ENCODE measurements at places on chromosomes 2 and 18.

DNA sequence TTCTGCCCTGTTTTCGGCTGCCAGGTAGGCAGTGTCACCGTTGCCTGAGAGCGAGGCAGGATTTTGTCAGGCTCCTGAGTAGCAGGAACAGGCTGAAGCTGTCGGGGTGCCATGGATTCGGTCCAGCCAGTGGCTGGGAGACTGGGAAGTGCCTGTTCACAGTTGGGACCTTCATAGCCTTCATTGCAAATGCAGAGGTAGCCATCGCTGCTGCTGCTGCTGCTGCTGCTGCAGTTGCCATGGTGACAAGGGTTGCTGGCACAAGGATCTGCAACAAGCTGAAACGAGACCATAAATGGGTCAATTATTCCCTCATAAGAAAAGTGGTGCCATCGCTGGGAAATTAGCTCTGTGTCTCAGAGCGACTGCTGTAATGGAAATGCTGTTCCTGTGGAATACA lies 122.7 kb downstream of the DNER start:
- no peak for DNase-seq

- DNase-seq = no peak
These were observed 848 bp downstream of the VRK2 start for GRCh38 chr2:58047373-58047935.

- no peak for DNase-seq
These were observed 9.3 kb downstream of the RDH14 start for GRCh38 chr2:18551169-18551568.

DNA sequence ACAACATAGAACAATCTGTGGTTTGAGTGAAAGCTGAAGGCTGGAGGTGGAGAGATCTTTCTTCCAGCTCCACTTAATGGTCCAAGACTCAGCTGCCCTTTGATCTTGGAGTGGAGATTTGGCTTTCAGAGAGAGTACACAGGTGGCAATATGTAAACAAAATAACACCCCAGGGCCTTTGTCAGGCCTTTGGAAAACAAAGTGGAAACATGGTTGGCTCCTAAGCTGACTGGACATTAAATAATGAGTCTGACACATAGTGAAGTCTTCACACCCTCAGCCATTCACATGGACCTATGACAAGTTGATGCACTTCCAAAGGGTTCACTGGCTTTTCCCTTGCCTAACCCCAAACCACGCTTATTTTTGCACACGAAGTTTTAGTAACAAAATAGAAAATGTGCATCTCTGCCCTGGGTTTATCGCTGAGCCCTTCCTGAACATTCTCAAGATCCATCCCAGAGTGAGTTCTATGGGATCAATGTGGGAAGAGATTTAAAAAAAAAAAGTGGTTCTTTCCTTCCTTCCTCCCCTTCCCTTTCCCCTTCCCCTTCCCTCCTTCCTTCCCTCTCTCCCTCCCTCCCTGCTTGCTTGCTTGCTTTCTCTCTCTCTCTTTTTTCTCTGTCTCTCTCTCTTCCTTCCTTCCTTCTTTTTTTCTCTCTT lies 201.3 kb upstream of the NT5C1B start:
- no peak for DNase-seq

DNA sequence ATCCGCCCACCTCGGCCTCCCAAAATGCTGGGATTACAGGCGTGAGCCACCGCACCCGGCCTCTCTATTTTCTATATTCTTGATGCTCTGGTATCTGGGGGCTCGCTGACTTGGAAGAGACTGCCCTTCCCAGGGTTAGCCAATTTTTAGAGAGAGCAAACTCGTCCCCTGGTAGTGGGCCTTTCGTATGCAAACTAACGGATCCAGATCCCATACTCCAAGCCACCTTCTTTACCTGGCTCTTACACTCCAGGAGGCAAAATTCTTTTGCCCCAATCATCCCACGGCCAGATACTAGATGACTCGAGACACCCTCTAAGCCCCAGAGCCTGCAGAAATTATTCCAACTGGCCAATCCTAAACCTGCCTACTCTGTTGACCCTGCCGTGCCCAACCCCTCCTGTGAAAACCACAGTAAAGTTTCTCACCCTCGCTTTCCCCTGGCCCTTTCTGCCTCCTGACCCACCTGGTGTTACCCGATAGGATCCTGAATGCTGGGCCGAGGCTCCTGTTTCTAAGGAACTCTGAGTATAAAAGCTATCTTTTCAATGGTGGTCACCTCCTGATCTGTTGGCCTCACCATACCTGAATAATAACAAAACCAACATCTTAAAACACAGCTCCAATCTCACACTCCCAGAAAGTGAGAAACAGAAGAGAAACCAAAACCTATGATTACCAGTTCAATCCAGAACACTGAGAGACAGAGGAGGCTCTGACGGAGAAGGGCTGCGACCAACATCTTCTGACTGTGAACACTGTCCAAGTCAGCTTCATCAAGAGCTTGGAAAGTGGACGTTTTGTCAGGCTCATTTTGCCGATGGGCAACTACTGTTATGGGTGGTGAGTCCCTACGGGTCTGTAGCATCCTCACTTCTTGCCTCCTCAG lies 57.6 kb upstream of the ZNF532 start:
- DNase-seq = no peak

DNA sequence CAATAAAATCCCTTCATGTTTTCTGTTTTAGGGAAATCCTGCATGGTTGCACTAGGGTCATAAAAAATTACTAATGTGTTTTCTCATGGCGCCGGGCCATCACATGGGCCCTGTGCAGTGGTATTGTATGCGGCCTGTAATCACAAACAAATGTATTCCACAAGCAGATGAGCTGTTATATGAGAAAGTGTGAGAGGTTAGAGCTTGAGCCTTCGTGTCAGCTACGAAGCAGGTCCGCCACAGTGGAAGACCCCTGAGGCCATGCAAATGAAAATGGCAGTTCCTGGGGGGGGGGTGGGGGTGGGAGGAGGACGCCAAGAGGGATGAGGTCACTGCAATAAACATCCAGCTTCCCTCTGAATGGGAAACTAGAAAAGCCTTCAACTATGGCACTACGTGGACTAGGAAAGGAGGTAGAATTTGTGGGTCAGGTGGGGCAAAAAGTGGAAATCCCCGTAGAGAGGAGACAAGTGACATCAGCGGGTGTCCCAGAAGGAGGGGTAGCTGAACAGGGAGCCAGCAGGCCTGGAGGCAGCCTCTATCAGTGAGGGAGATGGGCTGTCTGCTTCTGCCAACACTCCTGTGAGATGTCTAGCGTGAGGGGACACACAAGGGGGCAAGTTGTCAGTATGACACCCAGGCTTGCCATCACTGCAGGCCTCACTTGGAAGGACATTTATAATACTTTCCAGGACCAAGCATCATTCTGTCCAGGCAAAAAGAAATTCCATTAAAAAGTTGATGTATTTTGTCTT lies 130.3 kb upstream of the CTAGE1 start:
- DNase-seq = no peak

- no peak for DNase-seq
These were observed 43.9 kb upstream of the RFX8 start for GRCh38 chr2:101518578-101519492.

GRCh38 chr2:5521461-5521860 lies 170.7 kb upstream of the SOX11 start:
- no peak for DNase-seq

GRCh38 chr2:149058936-149059335 lies 20.4 kb downstream of the LYPD6B start:
- no peak for DNase-seq

- DNase-seq = no peak
These were observed 54.8 kb downstream of the FAM168B start for GRCh38 chr2:131038258-131039100.

DNA sequence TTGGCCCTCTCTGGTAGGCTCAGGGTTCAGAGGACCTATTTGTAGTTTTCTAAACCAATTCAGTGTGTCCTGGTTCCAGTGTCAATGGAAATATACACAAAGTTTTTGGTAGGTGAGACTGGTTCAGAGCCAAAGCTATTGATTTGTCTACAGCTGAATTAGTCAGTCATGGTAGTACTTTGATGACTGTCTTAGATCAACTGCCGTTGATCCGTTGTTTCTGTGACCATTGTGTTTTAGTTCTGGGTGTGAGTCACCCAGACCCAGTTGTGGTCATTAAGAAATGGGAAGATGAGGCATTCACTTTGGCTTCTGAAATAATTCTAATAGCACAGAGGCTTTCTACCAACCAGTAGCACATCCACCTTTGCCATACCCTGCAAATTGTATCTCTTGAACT lies 16.0 kb upstream of the RPE start:
- no peak for DNase-seq

GRCh38 chr2:68086166-68086565 lies 23.4 kb upstream of the C1D start:
- DNase-seq = no peak

GRCh38 chr2:96091711-96092572 lies 24.4 kb downstream of the ADRA2B start:
- DNase-seq = no peak

DNA sequence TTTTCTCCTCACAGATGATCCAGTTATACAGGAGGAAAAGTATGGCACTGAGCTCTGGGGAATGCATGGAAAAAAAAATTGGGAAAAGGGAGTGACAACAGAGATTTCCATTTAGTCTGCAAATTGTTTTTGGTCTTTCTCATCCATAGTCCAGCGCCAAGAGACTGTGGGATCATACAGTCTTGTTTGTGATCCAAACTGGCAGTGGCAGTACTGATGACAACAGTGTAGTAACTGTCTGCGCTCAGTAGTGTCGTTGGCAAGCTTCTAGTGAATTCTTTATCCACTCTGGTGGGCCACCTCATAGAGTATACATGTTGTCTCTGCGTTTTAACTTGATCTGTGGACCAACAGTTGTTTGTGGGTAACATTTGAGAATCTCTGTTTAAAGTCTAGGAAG lies 37.9 kb downstream of the GALNT1 start:
- no peak for DNase-seq

GRCh38 chr2:99858951-99859596 lies 283.3 kb downstream of the AFF3 start:
- DNase-seq = no peak

- no peak for DNase-seq
These were observed 216.9 kb downstream of the HAUS1 start for GRCh38 chr18:46320928-46321711.

GRCh38 chr2:30956995-30957394 lies 149.7 kb upstream of the CAPN13 start:
- DNase-seq = no peak

DNA sequence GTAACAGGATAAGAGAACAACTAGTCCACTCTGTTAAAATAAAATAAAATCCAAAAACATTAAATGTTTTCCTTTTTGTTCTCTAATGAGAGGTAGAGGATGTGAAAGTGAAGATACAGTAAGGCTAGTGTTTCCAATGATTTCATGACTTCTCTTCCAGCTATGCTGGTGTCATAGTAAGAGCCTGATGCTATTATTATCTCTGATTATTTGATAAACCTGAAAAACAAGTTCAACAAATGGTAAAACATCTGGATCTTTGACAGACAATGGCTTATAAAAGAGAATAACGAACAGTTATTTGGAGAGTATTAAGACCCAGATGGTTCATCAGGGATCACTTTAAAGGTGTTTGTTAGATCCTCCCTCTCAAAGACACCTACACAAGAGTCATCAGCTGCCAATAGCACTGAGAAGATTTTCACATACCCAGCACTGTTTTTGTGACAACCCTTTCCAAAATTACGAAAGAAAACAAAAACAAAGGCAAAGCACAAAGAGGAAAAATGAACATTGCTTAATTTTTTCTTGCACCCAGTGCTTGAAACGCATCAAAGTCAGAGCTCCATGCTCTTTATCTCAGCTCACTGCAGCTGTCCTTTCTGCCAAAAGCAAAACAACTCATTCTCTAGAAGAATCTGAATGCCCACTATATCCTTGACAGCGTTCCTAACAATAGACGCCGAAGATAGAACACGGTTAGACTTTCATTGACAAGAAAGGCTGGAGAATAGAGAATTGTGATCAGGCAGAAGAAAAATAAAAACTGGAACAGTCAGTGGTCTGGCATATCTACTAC lies 168.6 kb downstream of the SLC8A1 start:
- no peak for DNase-seq

DNA sequence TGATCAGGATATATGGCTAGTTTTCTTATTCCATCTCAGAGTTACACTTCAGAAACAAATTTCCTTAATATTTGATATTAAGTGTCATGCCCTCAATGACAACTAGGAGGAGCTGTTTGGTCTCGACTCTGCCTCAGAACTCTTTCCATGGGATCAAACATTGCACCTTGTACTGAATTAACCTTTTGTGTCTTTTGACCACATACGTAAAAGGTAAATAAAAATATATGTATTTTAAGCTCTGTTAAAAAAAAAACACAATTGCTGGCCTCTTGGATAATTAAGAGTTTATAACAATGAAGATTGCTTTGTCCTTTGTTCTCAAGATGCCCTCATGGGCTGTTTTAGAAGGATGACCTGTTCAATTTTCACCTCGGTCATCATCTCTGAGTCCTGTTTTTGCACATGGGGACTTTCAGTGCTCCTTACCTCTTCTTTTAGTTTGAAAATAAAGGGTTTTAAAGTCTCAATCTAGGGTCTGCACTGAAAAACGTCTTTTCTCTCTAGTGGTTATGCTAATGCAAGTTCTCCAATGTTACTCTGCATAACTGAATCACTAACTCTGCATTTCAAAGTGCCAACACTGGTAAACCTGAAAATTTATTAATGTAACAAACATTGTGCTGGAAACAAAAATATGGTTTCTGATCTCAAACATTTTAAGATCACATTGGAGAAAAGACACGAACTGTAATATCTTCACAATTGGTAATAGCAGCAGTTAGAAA lies 18.8 kb upstream of the FN1 start:
- DNase-seq = no peak

All from CD4-positive, CD25-positive, alpha-beta regulatory T cell (primary cell).